ENCODE measurements at places on chromosomes 1 and 21.

- no peak for DNase-seq
- no peak overlapping the region for H3K27ac ChIP-seq
- no peaks in the 10 kb centered on the region for H3K36me3 ChIP-seq
- H3K27me3 ChIP-seq, result no peaks in the 10 kb centered on the region
- H3K4me3 ChIP-seq, result no peak overlapping the region
- H3K4me1 ChIP-seq, result no peaks in the 10 kb centered on the region
Observed at GRCh38 chr1:111976842-111977241, 12.6 kb downstream of the KCND3 start.

DNA sequence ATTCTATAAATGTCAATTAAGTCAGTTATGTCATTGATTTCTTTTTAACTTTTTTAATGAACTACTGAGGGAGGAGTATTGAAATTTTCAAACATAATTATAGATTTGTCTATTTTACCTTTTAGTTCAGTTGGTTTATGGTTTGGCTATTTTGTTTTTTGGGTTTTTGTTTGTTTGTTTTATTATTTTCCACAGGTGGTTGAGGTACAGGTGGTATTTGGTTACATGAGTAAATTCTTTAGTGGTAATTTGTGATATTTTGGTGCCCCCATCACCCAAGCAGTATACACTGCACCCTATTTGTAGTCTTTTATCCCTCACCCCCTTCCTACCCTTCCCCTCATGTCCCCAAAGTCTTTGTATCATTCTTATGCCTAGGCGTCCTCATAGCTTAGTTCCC, 9.5 kb downstream of the TDRD5 start:
- no peak overlapping the region for H3K27ac ChIP-seq
- no peaks in the 10 kb centered on the region for H3K4me1 ChIP-seq
- no peak overlapping the region for H3K4me3 ChIP-seq
- DNase-seq, result no peak
- H3K27me3 ChIP-seq, result no peaks in the 10 kb centered on the region
- no peaks in the 10 kb centered on the region for H3K36me3 ChIP-seq

- no peak overlapping the region for H3K4me3 ChIP-seq
- no peak for DNase-seq
- no peak overlapping the region for H3K27ac ChIP-seq
Observed at GRCh38 chr1:147597010-147597409, 55.7 kb downstream of the BCL9 start.

- no peaks in the 10 kb centered on the region for H3K27me3 ChIP-seq
- peaks cover 13% of the 10 kb centered on the region for H3K4me1 ChIP-seq
- no peak for DNase-seq
- H3K27ac ChIP-seq, result no peak overlapping the region
- no peaks in the 10 kb centered on the region for H3K36me3 ChIP-seq
Observed at GRCh38 chr1:67404212-67404620, 26.0 kb downstream of the SERBP1 start.

GRCh38 chr1:41513383-41513735, 28.9 kb upstream of the EDN2 start:
- peaks cover 20% of the 10 kb centered on the region for H3K4me1 ChIP-seq
- no peak for DNase-seq
- no peak overlapping the region for H3K4me3 ChIP-seq

Measured in upper lobe of right lung (tissue), 1 donor.